Fibroblast of skin of right biceps (primary cell): ENCODE measurements at places on chromosomes 12 and 14.

GRCh38 chr12:68089101-68089500 is 70.4 kb downstream of the IFNG start:
- DNase-seq = no peak

- no peak for DNase-seq
These were observed 106.5 kb downstream of the TMEM117 start for GRCh38 chr12:43942379-43942778.

- DNase-seq = no peak
These were observed 242.5 kb downstream of the ADGRD1 start for GRCh38 chr12:131196220-131196619.

DNA sequence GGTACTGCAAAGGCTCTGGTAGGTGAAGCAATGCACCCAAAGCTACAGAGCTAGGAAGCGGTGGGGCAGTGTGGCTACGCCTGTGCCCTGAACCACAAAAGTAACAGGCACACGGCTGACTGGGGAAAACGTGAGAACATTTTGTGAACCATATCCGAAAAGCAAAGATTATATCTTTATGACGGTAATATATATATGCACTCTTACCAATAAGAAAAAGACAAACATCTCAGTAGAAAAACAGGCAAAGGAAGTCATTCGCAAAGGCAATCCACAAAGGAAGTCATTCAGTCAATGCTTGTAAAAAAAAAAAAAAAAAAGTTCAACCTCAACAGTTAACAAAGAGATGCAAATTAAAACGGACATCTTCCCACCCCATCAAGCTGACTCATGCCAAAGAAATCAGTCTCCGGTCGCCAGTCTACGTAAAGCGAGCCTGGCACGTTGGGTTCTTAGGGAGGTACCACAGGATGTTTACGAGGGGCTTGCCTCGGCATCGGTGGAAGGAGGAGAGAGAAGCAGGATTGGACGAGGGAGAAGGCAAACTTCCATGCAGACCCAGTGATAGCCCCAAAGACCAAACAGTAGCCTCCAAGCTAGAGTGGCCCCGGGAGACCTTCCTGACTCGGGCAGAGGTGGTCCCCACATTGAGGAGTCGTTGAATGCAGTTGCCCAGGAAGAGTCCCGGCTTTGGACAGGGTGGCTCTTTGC is 39.4 kb upstream of the PPP2R5C start:
- DNase-seq = no peak

GRCh38 chr12:20188930-20189653 is 179.2 kb upstream of the PDE3A start:
- no peak for DNase-seq

- DNase-seq = no peak
These were observed 118.9 kb downstream of the NPAS3 start for GRCh38 chr14:33057585-33057984.

GRCh38 chr12:132398386-132398991 is 69.1 kb upstream of the GALNT9 start:
- no peak for DNase-seq

GRCh38 chr12:15256761-15257160 is 35.5 kb upstream of the RERG start:
- no peak for DNase-seq

DNA sequence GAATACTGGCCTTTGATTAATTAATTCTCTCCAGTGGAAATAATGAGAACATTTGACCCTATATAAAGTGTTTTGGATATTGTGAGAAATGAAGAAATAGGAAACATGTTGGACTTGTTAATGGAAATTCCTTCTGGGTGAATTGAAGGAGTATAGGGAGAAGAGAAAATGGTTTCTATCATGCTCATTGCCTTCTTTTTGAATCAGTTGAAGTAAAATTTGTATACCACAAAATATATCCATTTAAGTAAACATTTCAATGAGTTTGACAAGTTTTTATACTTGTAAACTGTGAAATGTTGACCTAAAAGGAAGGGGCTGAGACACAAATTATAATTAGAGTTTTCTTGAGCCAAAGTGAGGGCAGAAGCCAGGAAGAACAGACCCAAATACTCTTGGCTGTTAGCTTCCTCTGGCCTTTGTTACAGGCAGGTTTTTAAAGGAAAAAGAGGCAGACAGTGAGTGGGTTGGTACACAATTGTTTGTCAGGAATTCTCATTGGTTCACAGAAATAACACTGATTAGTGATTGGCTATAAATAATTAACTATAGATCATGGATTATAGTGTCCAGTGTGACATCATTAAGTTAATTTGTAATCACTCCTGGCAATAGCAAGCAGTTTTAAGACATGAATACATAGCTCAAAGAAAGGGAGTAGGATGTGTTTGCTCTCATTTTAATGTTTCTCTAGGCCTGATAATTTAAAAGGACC is 826 bp downstream of the ZNF705A start:
- DNase-seq = no peak

GRCh38 chr12:95763809-95764253 is 26.7 kb downstream of the NTN4 start:
- DNase-seq = peak; percentile 75

GRCh38 chr12:81303935-81304334 is 226.1 kb downstream of the ACSS3 start:
- DNase-seq = no peak

DNA sequence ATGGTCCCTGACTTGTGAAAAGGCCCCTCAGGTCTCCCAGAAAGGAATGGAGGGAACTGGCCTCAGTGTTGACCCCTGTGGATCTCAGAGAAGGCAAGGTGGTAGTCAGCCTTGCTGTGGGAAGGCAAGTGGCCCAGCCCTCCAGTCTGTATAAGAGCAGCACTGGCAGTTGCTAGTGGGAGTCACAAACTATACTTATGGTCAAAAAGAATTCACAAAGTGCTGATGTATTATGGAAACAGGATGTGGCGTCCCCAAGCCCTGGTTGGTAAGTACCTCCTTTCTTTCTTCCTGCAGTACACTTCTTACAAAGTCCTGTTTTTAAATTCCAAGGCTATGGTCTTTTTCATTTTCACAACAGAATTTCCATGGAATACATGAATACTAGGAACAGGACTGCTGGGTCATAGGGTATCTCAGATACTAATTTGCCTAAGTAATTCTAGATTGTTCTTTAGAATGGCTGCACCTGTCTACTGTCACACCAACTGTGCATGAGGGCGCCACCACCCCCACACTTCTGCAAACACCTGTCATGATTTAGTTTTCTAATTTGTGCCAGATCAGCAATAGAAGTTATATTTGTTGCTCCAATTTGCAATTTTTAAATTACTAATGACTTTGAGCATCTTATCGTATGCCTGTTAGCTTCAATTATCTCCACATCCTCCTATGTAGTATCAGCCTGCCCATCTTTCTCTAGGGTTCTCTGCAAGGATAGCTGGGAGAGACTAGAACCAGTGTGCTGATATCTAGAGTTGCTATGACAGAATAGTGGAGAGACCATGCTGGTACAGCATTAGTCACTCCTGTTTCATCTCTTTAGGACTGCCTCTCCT is 40.7 kb upstream of the TMEM263 start:
- DNase-seq = no peak

DNA sequence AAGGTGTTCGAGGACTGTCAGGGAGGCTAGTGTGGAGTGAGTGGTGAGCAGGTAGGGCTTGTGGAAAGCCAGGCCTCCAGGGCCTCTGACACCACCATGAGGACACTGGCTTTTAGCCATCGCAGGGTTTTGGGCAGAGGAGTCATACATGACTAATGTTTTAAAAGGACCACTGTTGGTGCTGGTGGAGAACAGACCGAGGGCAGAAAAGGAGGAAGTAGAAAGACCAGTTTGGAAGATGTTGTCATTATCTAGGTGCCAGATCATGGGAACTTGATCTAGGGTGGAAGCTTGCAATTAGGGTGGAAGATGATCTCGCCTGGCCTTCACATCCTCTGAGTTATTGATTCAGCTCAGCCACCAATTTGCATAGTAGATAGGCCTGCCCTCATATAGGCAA is 144.2 kb downstream of the C12orf75 start:
- peak; percentile 55 for DNase-seq

DNA sequence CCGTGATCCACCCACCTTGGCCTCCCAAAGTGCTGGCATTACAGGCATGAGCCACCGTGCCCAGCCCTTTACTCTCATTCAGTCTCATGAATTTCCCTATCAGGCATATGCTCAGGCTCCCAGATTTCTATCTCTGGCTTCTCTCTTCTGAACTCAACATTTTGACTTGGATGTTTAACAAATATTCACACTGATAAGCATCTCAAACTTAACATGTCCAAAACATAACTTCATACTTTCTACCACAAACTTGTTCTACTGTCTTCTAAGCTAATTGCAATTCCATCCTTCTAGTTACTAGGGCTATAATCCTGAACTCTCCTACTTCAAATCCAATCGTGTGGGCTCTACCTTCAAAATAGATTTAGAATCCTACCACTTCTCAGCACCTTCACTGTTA is 73.9 kb upstream of the PAWR start:
- DNase-seq = peak; percentile 17
